ENCODE measurements at places on chromosomes 3 and 15.

DNA sequence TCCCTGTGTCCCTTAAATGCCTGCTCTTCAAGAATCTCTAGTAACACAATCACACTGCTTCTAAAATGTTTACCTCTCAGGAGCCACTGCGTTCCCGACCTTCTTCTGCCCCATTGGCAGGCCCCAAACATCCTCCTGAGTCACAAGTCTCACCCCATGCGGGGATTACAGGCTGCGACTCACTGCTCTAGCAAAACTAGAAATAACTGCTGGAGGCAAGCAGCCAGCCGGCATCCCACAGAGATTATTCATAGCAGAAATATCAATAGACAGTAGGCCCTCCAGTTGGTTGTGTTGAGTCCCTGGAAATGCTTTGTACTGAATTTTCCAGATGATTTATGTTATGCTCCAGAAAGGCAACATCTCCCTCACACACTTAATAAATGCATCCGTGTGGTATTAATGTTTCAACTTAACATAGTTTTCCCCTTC lies 64.8 kb downstream of the RFTN1 start:
- DNase-seq: peak; percentile 32

DNA sequence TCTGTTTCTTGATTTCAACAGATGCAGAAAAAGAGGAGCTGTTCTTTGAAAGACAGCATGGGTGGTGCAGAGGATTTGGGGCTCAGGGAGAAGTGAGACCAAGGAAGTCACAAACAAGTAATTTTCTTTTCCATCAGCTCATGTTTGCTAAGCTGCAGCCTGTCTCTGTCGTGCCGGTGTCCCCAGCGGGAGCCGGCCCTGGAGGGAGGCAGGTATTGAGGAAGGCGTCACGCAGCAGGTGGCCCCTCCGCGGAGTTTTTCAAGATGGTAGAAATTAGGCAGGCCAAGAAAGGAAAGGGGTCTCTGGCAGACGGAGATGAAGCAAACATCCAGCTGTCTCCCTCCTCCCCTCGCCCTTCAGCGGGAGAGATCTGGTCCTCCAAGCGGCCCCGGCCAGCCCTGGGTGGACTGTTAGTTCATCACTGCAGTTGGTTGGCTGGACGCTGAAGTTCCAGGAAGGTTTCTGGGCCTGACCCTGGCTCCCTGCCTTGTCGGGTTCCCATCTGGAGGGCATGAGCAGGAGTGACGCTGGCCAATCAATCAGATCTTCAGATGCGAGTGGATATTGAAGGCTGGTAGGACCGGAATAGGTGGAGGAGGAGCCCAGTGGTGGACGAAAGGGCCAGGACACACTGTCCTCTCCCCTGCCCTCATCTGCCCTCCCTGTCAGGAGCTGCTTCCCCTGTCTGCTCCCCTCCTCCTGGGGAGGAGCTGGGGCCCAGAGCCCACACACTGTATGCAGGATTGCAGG lies 27.7 kb upstream of the MUC4 start:
- DNase-seq: no peak

- DNase-seq: no peak
Measured at GRCh38 chr3:68467465-68467864, 464.9 kb downstream of the TAFA4 start.

DNA sequence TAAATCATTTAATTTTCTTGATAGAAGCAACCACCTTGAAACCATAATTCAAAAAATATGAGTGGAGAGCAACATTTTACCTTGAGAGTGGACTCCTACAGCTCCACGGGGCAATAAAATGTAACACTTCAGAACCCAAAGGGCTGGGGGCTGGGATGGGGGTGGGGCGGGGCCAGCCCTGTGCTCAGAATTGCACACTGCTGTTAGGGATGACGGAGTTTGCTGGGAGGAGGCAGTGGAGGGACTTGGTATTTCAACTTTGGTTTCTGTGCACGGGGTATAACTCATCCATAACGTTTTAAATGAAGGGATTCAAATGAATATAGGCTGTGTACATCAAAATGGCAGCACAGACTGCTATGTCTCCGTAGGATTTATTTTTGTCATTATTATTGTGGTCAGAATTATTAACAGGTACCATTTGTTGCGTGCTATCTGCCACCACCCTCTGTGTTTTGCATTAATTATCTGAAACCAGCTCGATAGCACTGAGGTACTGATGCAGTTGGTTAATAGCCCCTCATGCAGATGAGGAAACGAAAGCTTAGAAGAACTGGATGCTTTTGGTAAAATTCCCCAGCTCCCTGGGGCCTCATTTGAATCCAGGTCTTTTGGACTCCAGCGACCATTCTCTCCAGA lies 29.4 kb upstream of the WNT5A start:
- no peak for DNase-seq

DNA sequence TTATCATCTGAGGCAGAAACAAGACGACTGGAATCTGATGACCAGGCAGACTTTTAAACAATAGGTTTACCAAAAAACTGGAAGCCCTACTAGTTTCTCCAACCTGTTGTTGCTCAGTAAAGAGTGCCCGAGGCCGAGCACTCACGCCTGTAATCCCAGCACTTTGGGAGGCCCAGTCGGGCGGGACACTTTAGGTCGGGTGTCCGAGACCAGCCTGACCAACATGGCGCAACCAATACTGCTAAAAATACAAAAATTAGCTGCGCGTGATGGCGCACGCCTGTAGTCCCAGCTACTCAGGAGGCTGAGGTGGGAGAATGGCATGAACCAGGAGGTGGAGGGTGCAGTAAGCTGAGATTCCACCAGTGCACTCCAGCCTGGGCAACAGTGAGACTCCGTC lies 1.1 kb upstream of the WDR5B start:
- no peak for DNase-seq

- DNase-seq: no peak
Measured at GRCh38 chr3:90015688-90016356, 908.4 kb downstream of the EPHA3 start.

DNA sequence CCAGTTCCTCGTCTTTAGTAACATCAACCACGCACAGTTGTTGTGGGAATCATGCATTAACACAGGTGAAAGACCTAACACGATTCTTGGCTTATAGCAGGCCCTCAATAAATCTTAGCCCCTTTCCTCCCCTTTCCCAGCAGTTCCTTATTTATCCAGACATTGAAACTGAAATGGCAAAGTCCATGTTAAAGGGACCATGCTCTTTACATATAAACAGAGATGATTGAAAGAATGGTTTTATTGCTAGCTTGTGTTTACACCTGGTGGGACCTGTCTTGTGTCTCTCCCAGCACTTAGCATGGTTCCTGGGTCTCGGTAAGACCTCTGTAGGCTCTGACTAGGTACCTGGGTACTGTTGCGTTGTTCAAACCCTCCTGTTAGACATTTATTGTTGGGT lies 251.8 kb downstream of the LRTM1 start:
- DNase-seq: no peak

DNA sequence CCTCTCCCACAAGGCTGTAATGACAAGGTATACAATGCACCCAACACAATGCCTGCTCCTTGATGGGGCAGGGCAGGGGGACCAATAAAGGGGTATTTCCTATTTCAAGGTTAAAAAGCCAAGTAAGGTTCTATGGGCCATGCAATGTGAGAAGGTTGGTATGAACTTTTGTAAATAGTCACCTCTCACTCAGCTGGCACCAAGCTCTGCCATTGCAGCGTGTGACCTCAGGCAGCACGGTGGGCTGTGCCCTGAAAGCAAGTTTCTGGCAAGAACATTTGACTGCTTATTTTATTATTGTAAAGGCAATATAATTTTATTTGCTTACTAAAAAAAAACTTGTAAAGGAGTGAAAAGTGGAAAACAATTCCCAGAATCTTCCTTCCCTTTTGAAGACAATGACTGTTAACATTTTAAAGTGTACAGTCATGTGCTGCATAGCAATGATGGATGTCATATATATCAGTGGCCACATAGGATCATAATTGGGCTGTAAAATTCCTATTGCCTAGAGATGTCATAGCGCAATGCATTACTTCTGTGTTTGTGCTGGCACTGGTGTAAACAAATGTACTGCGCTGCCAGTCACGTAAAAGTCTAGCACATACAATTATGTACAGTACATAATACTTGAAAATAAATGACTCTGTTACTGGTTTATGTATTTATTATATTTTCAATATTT lies 167.3 kb upstream of the RORA start:
- DNase-seq: no peak

DNA sequence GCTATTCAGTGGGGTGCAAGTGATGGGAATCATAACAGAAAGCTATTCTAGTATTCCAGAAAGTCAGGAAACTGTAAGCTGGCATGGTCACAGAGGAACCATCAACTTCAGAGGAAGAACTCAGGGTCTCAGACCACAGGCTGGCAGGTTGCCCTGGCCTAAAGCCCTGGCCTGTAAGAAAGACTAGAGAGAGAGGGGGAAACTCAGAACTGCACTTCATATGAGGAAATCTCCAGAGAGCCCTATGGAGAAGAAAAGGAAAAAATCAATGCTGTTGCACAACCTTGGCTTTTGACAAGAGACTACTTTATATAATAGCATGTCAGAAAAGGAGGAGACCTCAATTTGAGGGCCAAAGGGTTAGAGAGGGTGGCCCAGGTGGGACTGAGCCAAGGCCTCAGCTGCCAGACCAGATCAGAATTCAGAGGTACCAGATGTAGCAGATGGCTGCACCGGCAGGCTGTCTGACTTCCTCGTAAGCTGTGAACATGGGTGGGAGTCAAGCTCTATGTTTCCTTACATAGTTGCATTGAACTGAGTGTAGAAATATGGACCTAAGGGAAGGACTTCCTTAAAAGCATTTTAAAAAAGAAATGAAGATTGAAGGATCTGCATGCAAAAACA lies 333.8 kb downstream of the PDCD6IP start:
- no peak for DNase-seq

DNA sequence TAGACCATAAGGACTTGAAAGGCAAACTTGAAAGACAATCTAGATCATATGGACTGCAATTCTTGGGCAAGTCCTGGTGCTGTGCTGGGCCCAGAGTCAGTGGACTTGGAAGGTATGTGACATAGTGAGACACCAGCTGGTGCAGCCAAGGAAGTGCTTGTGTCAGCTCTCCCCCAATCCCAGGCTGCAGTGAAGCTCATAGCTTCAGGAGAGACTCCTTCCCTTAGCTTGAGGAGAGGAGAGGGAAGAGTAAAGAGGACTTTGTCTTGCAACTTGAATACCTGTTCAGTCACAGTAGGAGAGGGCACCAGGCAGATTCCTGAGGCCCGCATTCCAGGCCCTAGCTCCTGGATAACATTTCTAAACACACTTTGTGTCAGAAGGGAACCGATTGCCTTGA lies 127.4 kb upstream of the ZPLD1 start:
- no peak for DNase-seq

- no peak for DNase-seq
Measured at GRCh38 chr3:2392981-2393380, 294.3 kb downstream of the CNTN4 start.

GRCh38 chr3:42749753-42750231 lies 23.3 kb downstream of the CCDC13 start:
- DNase-seq: no peak

DNA sequence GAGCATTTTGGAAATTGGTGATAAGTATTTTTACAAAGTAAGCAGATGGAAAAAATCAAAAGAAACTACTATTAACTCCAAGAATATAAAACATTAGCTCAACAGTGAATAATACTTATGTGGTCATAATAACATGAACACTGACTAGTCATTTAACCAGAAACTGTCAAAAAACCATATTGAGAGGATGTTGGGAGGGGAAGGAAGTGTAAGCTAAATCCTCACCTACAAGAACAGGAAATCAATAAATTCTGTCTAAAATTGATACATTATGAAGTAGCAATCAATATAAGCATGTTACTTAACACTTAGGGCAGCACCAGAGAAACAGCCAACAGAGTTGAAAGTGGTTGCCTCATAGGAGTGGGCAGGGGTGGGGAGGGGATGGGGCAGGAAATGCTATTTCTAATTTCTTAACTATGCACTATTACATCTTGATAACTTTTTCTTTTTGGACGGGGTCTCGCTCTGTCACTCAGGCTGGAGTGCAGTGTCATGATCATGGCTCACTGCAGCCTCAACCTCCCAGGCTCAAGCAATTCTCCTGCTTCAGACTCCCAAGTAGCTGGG lies 41.7 kb downstream of the CCR3 start:
- DNase-seq: no peak

DNA sequence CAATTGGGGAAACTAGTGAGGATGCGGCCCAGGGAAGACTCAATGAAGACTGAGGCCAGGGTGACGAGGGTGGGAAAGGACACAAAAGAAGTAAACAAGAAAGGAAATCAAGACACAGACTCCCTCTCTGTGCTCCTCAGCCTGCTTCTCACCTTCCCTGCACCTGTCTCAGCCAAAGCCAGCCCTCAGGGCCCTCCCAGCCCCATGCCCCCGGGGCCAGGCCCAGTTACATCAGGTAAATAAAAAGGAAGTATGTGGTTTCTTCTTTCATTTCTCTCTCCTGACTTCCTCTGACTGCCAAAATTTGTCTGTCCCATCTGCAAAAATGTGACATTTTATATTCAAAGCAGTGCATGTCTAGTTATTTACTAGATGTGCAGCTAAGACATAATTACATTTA lies 328.0 kb downstream of the UACA start:
- no peak for DNase-seq

DNA sequence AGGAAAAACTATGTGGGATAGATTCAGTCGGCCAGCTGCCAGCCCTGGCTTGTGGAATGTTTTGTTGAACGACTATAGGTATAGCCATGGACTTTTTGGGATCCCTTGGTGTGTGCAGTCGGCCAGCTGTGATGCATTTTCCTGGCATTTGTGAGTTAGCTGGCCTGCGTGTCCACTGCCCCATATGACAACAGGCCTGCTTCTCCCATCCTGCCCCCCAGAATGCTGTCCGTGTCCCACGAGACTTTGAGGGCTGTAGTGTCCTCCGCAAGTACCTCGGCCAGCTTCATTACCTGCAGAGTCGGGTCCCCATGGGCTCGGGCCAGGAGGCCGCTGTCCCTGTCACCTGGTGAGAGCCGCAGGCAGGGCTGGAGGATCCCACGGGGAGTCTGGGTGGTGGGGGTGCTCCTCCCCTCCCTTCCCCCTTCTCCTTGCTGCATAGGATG lies 23.6 kb downstream of the PTPN23 start:
- no peak for DNase-seq

DNA sequence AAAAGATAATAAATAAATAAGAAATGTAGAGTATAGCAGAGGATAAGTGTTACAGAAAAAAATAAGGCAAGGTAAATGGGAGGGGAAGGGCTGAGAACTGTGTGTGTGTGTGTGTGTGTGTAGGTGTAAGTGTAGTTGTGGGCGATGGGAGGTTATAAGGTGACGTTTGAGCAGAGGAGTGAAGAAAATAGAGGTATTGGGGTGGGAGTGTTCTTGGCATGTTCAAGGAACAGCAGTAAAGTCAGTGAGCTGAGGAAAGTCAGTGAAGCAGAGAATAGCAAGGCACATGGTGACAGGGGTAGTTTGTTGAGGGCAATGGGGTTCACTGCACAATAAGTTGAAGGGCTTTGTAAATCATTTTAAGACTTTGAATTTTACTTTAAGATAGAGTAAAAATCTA lies 30.9 kb upstream of the ZNF148 start:
- DNase-seq: no peak

DNA sequence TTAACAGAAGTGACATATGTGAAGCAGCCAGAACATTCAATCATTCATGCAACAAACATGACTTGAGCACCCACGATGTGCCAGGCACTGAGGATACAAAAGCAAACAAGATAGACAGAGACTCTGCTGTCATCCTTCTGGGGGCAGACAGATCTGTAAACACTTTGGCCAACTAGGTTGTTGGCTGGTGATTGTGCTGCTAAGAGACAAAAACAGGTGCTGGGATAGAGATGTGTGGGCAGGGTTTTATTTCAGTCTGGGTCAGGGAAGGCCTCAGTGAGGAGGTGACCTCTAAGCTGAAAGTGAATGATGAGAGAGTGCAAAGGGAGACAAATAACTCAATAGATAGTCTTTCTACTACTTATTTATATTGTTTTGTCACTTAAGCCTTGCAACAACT lies 147.0 kb upstream of the VEPH1 start:
- DNase-seq: no peak

GRCh38 chr3:29484633-29485032 lies 203.8 kb downstream of the RBMS3 start:
- DNase-seq: no peak

Measured in activated CD4-positive, alpha-beta T cell treated with anti-CD3 and anti-CD28 coated beads, Interleukin-2, amount 50 U/mL, for 24 hours (primary cell).